Hindlimb muscle (tissue), 1 donor: ENCODE measurements at places on chromosomes 2 and 18. TPM values are rescaled to one million over a fixed set of nuclear protein-coding genes. Genes with fewer than 3 reads are reported as not detected.

The SERPINE2 gene
- polyA plus RNA-seq, result 88.6 TPM

DNA sequence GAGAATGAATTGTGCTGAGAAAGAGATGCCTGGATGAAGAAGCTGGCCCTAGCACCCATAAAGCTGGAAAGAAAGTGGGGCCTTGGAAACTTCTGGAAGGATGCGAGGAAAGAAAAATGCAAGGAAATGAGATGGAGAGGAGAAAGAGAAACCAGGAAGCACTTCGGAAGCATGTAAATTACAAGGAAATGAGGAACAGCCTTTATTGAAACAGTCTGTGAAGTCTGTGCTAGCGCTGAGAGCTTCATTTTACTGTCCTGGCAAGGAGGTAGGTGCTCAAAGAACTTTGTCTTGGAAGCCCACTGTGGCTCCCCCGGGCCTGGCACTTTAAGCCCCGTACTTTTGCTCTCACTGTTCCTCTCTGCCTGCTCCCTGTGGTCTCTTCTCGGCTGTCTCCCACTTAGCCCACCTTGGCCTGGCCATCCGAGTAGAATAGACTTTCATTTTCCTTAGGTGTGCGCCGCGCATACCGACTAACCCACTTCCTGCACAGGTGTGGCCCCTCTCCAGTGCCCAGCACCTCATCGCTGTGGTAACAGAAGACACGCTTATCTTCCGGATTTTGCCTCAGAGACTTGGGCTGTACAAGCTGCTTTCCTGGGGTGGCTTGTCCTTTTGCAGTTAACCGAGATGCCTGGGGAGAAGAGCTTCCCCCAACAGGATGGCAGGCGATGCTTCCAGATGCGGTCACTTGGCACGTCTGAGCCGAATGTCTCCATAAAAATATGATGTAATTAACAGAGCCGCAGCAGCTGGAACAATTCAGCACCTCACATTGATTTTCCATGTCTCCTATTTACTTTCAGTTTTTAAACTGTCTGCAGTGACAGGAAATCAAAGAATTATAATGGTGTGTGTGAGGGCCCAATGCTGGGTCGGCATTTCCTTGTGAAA, 199.6 kb downstream of the HRH4 start:
- peak; percentile 76 for DNase-seq

DNA sequence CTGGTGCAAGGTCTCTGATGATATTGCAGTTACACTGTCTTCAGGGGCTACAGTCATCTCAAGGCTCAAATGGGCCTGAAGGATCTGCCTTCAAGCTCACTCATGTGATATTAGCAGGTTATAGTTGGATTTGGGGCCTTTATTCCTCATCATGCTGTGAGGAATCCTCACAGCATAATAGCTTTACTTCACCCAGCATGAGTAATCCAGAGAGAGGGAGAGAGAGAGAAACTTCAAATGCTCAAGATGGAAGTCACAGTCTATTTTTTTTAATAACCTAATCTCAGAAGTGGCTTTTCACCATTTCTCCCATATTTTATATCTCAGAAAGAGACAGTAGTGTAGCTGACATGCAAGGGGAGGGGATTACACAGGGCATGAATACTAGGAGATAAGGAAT, 658.7 kb downstream of the EPHA4 start:
- no peak for DNase-seq

- no peak for DNase-seq
These were observed 66.2 kb upstream of the PROKR1 start for GRCh38 chr2:68577183-68577582.

DNA sequence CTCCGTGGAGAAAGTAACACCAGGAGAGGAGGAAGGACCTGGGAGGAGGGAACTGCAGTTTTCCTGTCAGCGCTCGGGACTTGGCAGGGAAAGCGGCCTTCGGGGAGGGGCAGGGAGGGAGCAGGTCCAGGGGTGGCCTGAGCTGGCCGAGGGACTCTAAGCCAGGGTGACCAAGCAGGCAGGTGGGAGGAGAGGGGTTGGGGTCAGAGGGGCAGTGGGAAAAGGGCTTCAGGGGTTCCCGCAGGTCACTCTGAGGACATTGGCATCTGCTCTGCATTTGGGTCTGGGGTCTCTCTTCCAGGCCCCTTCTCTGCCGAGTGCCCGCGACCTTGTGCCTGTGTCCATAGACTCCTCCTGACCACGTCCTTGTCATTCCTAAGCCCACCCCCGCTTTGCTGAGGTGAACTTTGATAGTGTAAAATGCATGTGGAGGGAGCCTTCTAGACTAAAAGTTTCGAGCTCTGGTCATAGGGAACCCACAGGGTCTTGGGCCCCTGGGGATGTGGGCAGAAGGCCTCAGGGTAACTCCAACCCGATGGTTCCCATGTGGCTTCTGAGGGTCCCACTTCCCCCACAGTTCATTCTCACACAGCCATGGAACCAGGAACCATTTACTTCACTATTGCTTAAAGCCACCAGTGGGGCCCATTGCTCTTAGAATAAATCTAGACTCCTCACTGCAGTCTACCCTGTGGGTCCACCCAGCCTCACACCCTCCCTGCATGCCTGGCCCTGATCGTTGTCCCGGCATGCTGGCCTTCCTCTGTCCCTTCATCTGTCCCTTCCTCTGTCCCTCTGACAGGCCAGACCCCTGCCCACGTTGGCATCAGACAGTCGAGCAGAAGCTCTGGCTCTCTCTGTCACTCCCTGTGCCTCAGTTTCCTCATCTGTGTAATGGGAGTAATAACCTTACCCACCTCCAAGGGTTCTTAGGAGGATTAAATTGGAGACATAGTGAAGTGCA, 229.2 kb downstream of the SEPTIN10 start:
- DNase-seq, result no peak

- DNase-seq, result no peak
These were observed 67.2 kb downstream of the LCLAT1 start for GRCh38 chr2:30514134-30514847.

DNA sequence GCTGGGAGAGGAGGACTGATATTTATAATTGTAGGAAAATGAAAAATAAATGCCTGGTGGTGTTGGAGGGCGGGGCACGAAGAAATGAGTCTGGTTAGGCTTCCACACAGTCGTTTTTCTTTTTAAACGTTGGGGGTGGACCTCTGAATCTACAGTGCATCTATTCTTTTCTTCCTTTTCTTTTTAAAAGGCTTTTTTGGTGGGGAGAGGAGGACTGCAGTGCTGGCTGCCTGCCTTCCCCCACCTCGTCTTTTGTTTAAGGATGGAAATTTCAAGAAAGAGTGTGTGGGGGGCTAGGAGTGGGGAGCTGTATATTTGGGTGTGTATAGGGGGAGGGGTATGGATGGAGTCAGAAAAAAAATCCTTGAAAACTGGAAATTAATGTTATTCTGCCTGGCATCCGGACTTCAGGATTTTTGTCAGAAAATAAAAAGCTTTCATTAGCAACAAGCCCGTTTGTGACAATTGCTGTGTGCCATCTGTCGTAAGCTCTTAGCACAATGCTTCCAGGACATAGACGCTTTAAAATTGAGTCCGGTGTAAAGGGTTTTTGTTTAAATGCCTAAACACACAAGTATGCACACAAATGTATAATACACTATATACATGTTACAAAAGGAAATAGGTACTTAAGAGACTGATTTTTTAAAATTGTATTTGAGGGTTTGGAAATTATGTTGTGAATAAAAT, 1.1 kb downstream of the MAP2 start:
- DNase-seq, result no peak

DNA sequence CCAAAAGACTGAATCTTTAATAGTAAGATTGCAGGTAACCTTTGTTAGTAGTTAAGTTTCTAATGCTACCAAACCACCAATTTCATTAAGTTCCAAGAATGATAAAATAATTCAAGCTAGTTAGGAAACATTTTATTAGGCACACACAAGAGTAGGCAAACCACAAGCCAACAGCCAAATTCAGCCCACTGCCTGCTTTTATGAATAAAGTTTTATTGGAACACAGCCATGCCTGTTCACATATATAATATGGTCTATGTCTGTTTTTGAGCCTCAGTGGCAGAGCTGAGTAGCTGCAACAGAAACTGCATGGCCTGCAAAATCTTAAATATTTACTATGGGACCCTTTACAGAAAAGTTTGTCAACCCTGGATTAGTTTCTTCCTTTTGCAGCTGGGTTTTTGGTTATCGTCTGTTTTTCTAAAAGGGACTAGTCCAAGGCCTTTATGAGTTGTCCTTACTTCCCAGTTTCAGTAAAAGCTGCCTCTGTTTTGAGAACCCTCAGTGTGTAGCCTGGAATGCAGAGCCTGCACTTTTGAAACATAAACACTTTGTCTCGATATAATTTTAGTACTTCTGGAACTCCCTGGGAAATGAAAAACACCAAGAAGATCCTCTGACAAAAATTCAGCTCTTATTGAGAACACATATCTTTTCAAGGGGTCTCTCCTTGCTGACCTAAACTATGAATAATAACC, 39.1 kb downstream of the FRZB start:
- DNase-seq, result no peak
